ENCODE measurements at places on chromosomes 2 and 18. TPM values are rescaled to one million over a fixed set of nuclear protein-coding genes. Genes with fewer than 3 reads are reported as not detected.
A peak's percentile ranks its signal among the peaks of the same experiment; 100 is the strongest.

The PROKR1 gene
- total RNA-seq = 0.05 TPM

The TNFAIP6 gene
- total RNA-seq = 2.3 TPM

DNA sequence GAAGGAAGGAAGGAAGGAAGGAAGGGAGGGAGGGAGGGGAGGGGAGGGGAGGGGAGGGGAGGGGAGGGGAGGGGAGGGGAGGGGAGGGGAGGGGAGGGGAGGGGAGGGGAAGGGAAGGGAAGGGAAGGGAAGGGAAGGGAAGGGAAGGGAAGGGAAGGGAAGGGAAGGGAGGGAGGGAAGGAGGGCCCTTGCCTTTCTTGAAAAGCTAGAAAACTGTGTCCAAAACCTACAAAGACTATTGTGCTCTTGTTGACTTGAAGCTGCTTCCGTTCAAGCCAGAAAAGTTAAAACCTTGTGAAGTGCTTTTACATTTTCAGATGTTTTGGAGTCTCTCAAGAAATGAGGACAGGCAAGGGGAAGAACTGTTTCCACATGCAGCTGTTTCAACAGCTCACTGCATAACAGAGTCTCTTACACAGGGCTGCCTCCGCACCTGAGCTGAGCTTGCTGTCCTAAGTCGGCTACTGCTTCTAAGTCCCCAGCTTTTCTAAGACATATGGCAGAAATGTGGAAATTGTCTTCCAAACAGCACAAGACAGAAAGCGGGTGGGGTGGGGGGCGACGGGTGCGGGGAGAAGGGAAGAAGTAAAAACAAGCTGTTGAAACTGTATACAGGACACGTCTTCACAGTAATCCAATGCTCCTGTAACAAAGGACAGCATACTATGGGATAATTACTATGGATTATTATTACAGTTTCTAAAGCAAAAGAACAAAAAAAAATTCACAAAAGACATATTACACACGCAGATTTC, 46.1 kb downstream of the BCL11A start:
- peaks cover 90% of the 10 kb centered on the region for H3K4me1 ChIP-seq
- H3K27ac ChIP-seq = peak overlapping the region; percentile 82
- no peaks in the 10 kb centered on the region for H3K27me3 ChIP-seq
- H3K4me3 ChIP-seq = no peak overlapping the region
- H3K36me3 ChIP-seq = peaks cover 19% of the 10 kb centered on the region
- peak; percentile 81 for DNase-seq

GRCh38 chr2:150607390-150607811, 119.9 kb upstream of the RND3 start:
- H3K27ac ChIP-seq = no peak overlapping the region
- H3K36me3 ChIP-seq = no peaks in the 10 kb centered on the region
- no peaks in the 10 kb centered on the region for H3K27me3 ChIP-seq
- no peak overlapping the region for H3K4me3 ChIP-seq
- no peaks in the 10 kb centered on the region for H3K4me1 ChIP-seq

- no peak overlapping the region for H3K4me3 ChIP-seq
- no peak overlapping the region for H3K27ac ChIP-seq
- H3K4me1 ChIP-seq = peaks cover 5% of the 10 kb centered on the region
Observed at GRCh38 chr2:144529841-144530240, 9.9 kb upstream of the ZEB2 start.

All from thymus (tissue), 14 donors.